ENCODE measurements at places on chromosomes 12 and 14.
A peak's percentile ranks its signal among the peaks of the same experiment; 100 is the strongest.

DNA sequence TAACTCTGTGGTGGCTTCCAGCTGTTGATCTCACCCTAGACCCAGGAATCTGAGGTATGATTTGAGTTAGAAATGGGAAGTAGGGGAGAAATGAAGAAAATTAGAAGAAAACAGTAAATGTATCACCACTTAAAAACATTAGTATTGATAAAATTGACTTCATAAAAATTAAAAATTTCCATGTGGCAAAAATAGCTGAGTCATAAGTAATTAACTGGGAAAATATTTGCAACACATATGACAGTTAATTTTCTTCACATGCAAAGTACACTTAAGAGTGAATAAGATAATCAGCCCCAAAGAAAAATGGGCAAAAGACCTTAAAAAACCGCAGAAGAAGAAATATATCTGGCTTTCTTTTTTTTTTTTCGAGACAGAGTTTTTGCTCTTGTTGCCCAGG, 25.5 kb upstream of the ADIPOR2 start:
- no peak for DNase-seq
- H3K27ac ChIP-seq = no peak overlapping the region
- H3K4me1 ChIP-seq = peaks cover 62% of the 10 kb centered on the region
- no peak overlapping the region for H3K4me3 ChIP-seq
- H3K27me3 ChIP-seq = no peaks in the 10 kb centered on the region
- no peaks in the 10 kb centered on the region for H3K36me3 ChIP-seq

- H3K36me3 ChIP-seq = no peaks in the 10 kb centered on the region
- H3K4me1 ChIP-seq = no peaks in the 10 kb centered on the region
- no peak overlapping the region for H3K4me3 ChIP-seq
Observed at GRCh38 chr14:73625706-73626105, 13.4 kb downstream of the ACOT6 start.

- H3K27ac ChIP-seq = peak overlapping the region; percentile 67
- no peak for DNase-seq
- no peak overlapping the region for H3K4me3 ChIP-seq
- H3K36me3 ChIP-seq = no peaks in the 10 kb centered on the region
- H3K27me3 ChIP-seq = no peaks in the 10 kb centered on the region
Observed at GRCh38 chr12:108612788-108613282, 15.0 kb upstream of the TMEM119 start.

DNA sequence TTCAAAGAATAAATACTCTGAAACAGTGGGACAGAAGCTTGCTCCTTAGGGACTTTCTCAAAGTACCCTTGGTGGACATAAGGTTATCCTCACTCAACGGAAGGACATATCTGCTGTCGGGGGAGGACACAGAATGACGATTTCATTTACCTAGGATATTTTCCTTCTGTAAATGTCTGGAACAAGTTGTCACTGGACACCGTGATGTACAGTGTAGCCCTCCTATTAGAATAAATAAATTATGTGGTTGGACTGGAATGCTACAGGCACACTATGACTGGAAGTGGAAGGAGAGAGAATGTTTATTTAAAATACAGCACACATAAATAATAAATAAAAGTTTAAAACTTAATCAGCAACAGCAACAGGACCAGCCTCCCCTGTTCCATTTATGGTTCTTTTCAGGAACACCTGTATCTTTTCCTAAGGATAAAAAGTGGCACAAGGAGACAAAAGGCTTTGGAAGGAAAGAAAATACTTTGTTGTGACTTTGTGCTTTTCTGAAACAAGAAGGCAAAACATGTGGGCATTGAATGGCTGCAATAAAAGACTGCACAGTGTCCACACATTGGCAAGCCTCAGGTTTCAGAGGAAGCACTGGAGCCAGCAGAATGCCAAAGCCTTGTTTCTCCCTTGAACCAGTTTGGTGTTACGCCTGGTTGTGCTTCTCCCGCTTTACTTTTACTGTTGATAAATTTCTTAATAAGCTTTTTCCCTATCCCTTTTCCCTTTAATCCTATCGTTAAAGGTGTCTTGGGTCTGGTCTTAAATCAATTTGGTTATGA, 36.8 kb downstream of the FGD4 start:
- H3K36me3 ChIP-seq = no peaks in the 10 kb centered on the region
- no peak overlapping the region for H3K4me3 ChIP-seq
- H3K4me1 ChIP-seq = no peaks in the 10 kb centered on the region
- peaks cover 3% of the 10 kb centered on the region for H3K27me3 ChIP-seq

- DNase-seq = no peak
- H3K27ac ChIP-seq = no peak overlapping the region
- no peaks in the 10 kb centered on the region for H3K36me3 ChIP-seq
- no peak overlapping the region for H3K4me3 ChIP-seq
Observed at GRCh38 chr14:22200977-22201605, 387.9 kb downstream of the DAD1 start.

- no peak overlapping the region for H3K27ac ChIP-seq
- no peaks in the 10 kb centered on the region for H3K36me3 ChIP-seq
- no peaks in the 10 kb centered on the region for H3K27me3 ChIP-seq
- no peak for DNase-seq
Observed at GRCh38 chr12:88310666-88311065, 168.6 kb downstream of the TMTC3 start.

- peaks cover 3% of the 10 kb centered on the region for H3K4me1 ChIP-seq
- H3K36me3 ChIP-seq = no peaks in the 10 kb centered on the region
- H3K4me3 ChIP-seq = no peak overlapping the region
- DNase-seq = no peak
Observed at GRCh38 chr14:61632807-61633206, 62.5 kb upstream of the HIF1A start.

- H3K4me3 ChIP-seq = no peak overlapping the region
- no peaks in the 10 kb centered on the region for H3K27me3 ChIP-seq
- H3K36me3 ChIP-seq = no peaks in the 10 kb centered on the region
- DNase-seq = no peak
Observed at GRCh38 chr12:121860257-121860656, 1.6 kb upstream of the HPD start.

DNA sequence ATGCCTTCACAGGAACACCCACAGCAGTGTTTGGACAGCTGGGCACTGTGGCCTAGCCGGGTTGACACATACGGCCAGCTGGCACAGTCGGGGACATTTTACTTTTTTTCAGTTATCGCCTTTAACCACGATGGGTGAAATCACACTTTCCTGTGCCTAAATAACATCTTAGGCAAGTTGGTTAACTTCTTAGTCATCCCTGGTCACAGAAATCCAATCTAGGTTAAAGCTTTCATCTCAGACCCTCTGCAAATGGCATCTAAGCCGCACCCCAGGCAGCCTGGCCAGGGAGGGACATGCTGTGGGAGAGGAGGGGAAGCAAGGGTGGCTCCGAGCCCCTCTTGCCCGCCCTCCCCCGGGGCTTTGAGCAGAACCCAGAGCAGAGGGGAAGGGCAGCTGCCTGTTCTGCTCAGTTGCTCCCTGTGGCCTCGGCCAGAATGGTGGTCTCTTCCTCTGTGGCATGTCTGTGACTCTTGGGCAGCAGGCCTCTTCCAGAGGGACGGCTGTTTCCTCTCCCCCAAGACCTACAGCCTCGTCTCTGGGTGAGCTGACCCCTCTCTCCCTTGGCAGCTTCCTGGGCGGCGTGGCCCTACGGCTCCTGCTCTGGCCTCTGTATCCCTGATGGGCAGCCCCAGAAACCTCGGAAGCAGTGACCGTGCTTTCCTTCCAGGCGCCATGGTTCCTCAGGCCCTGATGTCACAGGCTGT, 85.4 kb upstream of the DYNC1H1 start:
- H3K4me3 ChIP-seq = no peak overlapping the region
- peaks cover 76% of the 10 kb centered on the region for H3K4me1 ChIP-seq
- DNase-seq = no peak
- H3K27me3 ChIP-seq = no peaks in the 10 kb centered on the region
- H3K27ac ChIP-seq = peak overlapping the region; percentile 94

- H3K4me1 ChIP-seq = peaks cover 12% of the 10 kb centered on the region
- DNase-seq = no peak
- no peak overlapping the region for H3K27ac ChIP-seq
- H3K27me3 ChIP-seq = no peaks in the 10 kb centered on the region
- H3K4me3 ChIP-seq = no peak overlapping the region
Observed at GRCh38 chr14:34036319-34036766, 85.5 kb upstream of the EGLN3 start.

DNA sequence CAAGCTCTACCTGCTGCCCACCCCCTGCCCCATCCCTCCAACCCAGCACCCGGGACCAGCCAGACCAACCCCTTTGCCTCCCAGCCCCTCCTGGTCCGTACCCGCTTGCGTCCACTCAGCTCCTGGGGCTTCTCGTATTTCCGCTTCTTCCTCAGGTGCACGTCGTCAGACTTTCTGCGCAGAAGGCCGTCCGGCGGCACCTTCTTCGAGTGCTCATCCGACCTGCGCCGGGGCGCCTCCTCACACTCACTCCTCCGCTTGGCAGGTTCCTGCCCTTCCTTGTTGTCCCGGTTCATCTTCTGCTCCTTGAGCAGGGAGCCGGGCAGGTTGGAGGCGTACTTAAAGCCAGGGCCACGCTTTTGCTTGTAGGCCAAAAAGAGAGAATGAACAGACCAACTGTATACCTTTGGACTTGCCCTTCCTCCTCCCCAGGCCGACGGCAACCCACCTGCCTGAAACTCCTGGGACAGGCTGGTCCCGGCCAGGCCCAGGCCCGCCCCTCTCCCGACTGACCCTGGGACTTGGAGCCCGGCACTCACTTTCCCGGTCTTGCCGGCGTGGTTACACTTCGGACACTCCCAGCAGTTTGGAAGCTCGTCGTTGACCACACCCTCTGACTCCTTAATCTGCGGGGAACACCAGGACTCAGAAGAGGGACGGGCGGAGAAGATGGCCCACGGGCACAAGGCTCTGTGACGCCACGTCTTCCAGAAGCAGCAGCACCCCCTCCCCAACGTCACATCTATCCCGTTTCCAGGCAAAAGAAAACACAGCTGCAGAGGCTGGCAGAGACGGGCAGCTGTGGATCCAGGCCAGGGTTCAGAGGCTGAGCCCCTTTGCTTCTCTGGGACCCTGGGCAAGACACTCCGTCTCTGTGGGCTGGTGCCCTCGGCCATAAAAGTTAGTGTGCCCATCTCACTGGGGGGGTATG, 44.3 kb downstream of the RNF34 start:
- H3K27ac ChIP-seq = no peak overlapping the region
- H3K4me3 ChIP-seq = no peak overlapping the region
- no peak for DNase-seq
- H3K4me1 ChIP-seq = peaks cover 13% of the 10 kb centered on the region
- no peaks in the 10 kb centered on the region for H3K27me3 ChIP-seq
- peaks cover 10% of the 10 kb centered on the region for H3K36me3 ChIP-seq

GRCh38 chr12:102957339-102958050, at the start of gene ASCL1:
ASCL1 (plus strand) TSS chr12:102957674; CDS start chr12:102958245, 571 bp downstream.
- peaks cover 28% of the 10 kb centered on the region for H3K4me1 ChIP-seq
- peaks cover 73% of the 10 kb centered on the region for H3K27me3 ChIP-seq
- H3K36me3 ChIP-seq = no peaks in the 10 kb centered on the region
- DNase-seq = no peak
- H3K4me3 ChIP-seq = peak within 1 kb of the TSS; percentile 44
- H3K27ac ChIP-seq = no peak within 1 kb of the TSS

- H3K4me3 ChIP-seq = no peak overlapping the region
- no peak for DNase-seq
- H3K36me3 ChIP-seq = no peaks in the 10 kb centered on the region
- peaks cover 6% of the 10 kb centered on the region for H3K4me1 ChIP-seq
- no peak overlapping the region for H3K27ac ChIP-seq
Observed at GRCh38 chr12:32116897-32117296, 10.2 kb downstream of the BICD1 start.

GRCh38 chr14:75334549-75335051, 56.0 kb downstream of the FOS start:
- DNase-seq = no peak
- peaks cover 2% of the 10 kb centered on the region for H3K27me3 ChIP-seq
- peak overlapping the region; percentile 99 for H3K27ac ChIP-seq
- peak overlapping the region; percentile 88 for H3K4me3 ChIP-seq

- H3K4me1 ChIP-seq = peaks cover 4% of the 10 kb centered on the region
- DNase-seq = no peak
- peaks cover 3% of the 10 kb centered on the region for H3K27me3 ChIP-seq
- no peak overlapping the region for H3K4me3 ChIP-seq
Observed at GRCh38 chr12:131471271-131471905, 239.5 kb upstream of the SFSWAP start.

GRCh38 chr12:120247183-120247582, 18.3 kb downstream of the PXN start:
- peak overlapping the region; percentile 48 for H3K27ac ChIP-seq
- H3K27me3 ChIP-seq = no peaks in the 10 kb centered on the region
- H3K4me3 ChIP-seq = no peak overlapping the region
- DNase-seq = no peak
- H3K4me1 ChIP-seq = peaks cover 77% of the 10 kb centered on the region

- H3K27me3 ChIP-seq = no peaks in the 10 kb centered on the region
- no peak overlapping the region for H3K4me3 ChIP-seq
- no peak overlapping the region for H3K27ac ChIP-seq
Observed at GRCh38 chr12:55688716-55689655, 18.7 kb downstream of the ITGA7 start.

GRCh38 chr12:52720365-52720886, 17.1 kb upstream of the KRT77 start:
- no peak overlapping the region for H3K4me3 ChIP-seq

DNA sequence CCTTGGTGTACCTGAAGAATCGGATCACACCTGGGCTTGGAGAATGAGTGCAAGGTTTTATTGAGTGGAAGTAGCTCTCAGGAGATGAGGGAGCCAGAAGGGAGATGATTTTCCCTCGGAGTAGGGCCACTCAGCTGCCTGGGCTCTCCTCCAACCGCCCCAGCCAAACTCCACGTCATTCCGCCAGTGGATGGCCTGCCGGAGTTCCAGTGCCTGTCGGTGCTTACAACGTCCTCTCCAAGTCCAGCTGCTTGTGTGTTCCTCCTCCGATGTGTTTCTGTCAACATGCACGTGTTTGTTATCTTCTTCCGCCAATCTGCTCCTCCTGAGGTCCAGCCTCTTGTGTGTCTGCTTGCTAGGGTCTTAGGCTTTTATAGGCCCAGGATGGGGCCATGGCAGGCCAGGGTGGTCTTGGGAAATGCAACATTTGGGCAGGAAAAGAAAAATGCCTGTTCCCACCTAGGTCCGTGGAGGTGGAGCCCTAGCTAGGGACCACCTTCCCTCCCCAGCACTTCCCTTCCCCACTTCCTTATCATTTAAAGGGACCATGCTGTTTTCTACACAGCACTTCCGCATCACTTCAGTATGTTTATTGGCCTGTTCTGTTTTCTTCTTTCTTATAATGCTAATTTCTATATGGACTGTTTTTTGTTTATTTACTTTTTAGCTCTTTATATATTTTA, 343.2 kb downstream of the PDZRN4 start:
- DNase-seq = no peak
- no peak overlapping the region for H3K27ac ChIP-seq
- H3K4me1 ChIP-seq = no peaks in the 10 kb centered on the region

DNA sequence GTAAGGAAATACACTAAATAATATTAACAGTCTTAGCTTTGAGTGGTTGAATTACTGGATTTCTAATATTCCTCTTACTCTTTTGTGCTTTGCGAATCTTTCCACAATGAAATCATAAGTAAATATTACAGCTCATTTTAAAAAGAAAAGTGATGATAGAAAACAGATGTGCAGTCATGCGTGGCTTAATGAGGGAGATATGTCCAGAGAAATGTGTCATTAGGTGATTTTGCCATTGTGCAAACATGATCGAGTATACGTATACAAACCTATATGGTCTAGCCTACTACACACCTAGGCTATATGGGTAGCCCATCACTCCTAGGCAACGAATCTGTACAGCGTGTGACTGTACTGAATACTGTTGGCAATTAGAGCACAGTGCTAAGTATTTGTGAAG, 59.3 kb downstream of the SLC15A5 start:
- H3K36me3 ChIP-seq = no peaks in the 10 kb centered on the region
- no peak for DNase-seq
- no peak overlapping the region for H3K4me3 ChIP-seq
- no peaks in the 10 kb centered on the region for H3K27me3 ChIP-seq
- H3K27ac ChIP-seq = peak overlapping the region; percentile 50
